A549 treated with ZK216348 at 1 μM for 4 hours (cell line): ENCODE measurements at places on chromosomes 3 and 15. TPM values are rescaled to one million over a fixed set of nuclear protein-coding genes. Genes with fewer than 3 reads are reported as not detected.

Gene THAP10
- total RNA-seq, result 3.2 to 7.1 TPM (median 5.8 TPM) in 5 replicates

Gene GXYLT2
- 1.1 to 3.5 TPM (median 1.4 TPM) in 5 replicates for total RNA-seq

Gene GSK3B
- 24.6 to 33.6 TPM (median 28.8 TPM) in 5 replicates for total RNA-seq

Gene PGBD4
- 1.1 to 1.8 TPM (median 1.6 TPM) in 5 replicates for total RNA-seq

Gene FGF7
- total RNA-seq, result not detected in 5 replicates

Gene CCR4
- total RNA-seq, result 0.07 to 0.22 TPM in 2 of 5 replicates, not detected in the others

Gene KY
- 0.07 to 0.25 TPM (median 0.20 TPM) in 3 of 5 replicates, not detected in the others for total RNA-seq

Gene PLCH1
- total RNA-seq, result 0.83 to 1.2 TPM (median 1.0 TPM) in 5 replicates

Gene ASB14
- total RNA-seq, result not detected in 5 replicates

Gene EEFSEC
- total RNA-seq, result 6.3 to 10.5 TPM (median 9.8 TPM) in 5 replicates

Gene GOLGA6L9
- total RNA-seq, result 2.5 to 3.1 TPM (median 2.9 TPM) in 5 replicates

Gene NAALADL2
- total RNA-seq, result 0.24 TPM in 1 of 5 replicates, not detected in the others

Gene PFN2
- total RNA-seq, result 129 to 186 TPM (median 155 TPM) in 5 replicates

Gene RTP1
- not detected in 5 replicates for total RNA-seq

Gene PPM1L
- 0.20 to 0.88 TPM (median 0.49 TPM) in 5 replicates for total RNA-seq

Gene GNB4
- 9.8 to 16.8 TPM (median 13.7 TPM) in 5 replicates for total RNA-seq
